ENCODE measurements at places on chromosomes 6 and 20.

GRCh38 chr20:25057234-25058050 is 497 bp downstream of the ACSS1 start:
- no peak for DNase-seq

DNA sequence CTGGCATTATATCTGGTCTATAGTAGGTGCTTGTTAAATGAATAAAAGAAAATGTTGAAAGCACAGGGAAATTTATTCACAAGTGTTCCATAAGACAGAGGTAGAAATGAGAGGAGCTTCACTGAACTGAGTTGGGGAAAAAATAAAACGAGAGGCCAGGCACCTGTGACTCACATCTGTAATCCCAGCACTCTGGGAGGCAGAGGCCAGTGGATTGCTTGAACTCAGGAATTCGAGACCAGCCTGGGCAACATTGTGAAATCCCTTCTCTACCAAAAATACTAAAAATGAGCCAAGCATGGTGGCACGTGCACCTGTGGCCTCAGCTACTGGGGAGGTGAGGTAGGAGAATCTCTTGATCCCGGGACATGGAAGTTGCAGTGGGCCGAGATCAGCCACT is 28.1 kb upstream of the IBTK start:
- no peak for DNase-seq

DNA sequence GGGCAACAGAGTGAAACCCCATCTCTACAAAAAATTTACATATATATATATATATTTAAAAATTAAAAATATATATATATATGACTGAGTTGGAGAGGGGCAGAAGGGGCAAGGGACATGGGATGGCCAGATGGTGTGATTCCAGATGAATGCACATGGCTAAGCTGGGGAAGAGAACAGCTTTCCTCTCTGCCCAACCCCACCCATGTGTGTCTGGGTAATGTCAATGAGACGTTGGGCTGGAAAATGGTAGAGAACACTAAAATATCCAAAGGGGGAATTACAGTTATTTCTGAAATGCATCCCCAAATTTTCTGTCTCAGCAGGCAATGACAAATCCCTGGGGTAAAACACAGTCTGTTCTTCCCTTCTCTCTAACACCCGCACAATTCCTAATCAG is 31.2 kb upstream of the CCND3 start:
- DNase-seq: no peak

- peak; percentile 17 for DNase-seq
Observed at GRCh38 chr6:132780770-132781371, 17.6 kb downstream of the SLC18B1 start.

DNA sequence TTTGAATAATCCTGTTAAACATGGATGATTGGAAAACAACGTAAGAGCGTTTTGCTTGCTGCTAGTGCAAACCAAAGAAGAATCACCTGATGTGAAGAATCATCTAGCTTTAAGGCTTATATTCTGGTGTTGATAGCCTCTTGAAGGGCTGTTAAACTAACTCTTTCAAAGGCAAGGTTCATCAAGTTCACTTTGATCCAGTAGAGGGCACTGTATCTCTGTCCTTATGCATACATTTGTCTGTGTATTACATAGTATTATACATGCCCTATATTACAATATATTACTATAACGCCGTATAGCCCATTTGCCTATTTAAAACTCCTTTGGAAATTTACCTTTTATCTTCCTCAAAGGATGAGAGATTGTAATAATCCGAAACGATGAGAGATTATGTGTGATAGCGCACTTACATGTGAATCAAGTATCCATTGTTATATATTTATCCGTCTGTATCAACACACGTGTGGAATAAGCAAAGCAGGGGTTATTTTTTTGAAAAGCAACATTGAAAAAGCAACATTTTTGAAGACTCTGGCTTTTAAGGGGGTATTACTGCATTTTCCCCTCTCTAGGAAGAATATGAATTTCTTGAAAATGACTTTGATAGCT is 50.8 kb upstream of the NRN1 start:
- DNase-seq: peak; percentile 5

DNA sequence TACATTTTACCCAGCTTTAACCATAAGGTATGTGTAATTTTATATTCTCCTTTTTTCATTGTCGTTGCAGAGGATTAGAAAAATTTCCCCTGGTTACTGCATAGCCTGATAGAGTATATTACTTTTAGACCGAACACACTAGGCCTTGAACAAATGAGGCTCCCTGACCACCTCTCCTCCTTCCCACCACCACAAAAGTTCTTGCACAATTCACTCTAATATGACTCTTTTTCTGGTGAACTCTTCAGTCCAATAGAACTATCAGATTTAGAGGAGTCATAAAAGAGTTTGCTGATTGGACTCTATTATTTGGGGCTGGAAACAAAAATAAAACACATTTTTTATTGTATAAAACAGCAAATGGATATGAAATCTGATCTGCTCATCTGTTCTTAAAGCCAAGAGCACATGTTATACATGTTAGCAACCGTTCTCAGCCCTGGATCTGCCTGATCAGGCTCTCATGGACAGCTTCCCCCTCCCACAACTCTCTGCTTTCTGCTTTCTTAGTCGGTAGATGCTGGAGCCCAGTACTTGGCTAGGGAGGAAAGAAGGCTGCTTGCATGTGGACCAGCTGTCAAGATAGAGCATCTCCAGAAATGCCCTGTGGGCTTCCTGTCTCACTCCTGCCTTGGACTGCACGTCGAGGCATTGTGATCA is 83.5 kb downstream of the CD164 start:
- DNase-seq: no peak

DNA sequence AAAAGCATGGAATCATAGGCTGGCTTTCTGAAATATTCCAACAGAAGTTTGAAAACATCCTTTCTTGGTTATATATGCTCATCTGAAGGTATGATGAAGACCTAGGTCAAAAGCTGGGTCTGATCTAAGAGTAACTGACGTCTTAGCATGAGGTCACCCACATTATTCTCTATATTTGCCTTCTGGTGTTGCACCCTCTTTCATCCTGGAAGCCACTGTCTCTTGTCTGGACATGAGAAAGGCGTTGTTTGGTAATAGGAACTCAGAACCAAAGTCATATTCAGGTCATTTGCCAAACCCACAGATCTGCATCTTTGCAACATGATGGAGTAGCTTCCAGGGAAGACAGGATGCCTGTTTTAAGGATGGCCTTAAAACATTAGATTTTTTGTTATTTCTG is 17.6 kb downstream of the GABRR1 start:
- no peak for DNase-seq

DNA sequence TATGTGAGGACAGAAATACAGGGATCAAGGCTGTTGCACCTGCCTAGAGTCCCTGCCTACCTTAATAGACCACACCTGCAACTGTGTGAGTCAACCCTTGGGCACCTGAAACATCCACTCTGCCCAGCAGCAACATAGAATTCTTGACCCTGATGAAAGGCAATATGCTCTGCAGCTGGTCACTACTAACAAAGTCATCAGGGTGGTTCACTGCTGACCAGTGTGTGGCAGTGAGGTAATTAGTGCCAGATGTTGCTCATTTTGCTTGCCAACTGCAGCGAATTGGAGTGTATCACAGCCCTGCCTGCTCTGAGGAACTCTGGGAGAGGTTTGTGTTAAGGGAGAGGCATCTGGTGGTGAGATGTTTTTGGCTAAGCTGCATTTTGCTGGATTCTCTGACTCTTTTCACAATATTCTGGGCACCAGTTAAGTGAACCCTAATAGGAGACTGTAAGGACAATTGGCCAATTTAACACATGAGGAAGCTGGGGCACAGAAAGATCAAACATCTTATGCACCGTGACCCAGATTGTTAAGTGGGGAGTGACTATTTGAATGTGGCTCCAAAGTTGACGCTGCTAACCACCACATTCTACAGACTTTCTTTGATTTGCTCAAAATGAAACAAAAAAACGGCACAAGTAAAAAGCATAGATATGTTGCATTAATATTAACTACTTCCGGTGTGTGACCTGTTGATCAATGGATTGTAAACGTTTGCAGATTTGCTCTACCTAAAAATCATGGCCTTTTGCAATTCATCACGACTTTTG is 61.9 kb upstream of the OPRM1 start:
- no peak for DNase-seq

DNA sequence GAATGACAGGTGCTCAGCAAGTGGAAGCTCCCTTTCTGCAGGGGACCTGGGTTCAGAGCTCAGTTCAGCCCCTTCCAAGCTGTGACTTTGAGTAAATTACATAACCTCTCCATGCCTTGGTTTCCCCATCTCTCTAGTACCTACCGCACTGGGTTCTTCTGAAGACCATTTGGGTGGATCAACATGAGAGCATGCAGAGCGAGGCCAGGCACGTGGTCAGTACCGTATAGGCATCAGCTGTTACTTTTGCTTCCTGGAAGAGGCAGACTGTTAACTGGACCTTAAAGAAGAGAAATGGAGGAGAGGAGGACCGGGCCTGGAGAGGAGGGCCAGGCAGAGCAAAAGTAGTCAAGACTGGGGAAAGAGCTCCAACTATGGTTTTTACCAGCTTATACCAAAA is 1.7 kb upstream of the MYLK2 start:
- no peak for DNase-seq

GRCh38 chr6:158324136-158324535 is 11.9 kb downstream of the TULP4 start:
- no peak for DNase-seq

- no peak for DNase-seq
Observed at GRCh38 chr20:38812182-38812581, 6.7 kb downstream of the PPP1R16B start.

GRCh38 chr6:83594941-83595340 is 82.6 kb downstream of the PRSS35 start:
- DNase-seq: no peak

- peak; percentile 40 for DNase-seq
Observed at GRCh38 chr20:56788671-56789610, 159.8 kb downstream of the TFAP2C start.

DNA sequence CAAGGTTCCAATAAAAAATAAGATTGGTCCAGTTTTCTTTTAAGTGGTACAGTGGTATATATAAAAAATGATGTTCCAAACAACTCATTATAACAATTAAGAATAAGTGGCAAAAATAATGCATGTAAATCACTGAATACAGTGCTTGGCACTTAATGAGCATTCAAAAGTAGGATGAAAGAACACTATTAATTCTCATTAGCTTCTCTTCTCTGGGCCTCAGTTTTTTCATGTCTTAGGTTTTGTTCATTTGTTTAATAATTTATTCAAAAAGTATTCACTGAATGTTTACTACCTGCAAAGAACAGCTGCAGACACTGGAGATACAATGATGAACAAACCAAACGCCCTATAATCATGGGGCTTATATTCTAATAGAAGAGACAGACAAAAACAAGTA is 21.1 kb downstream of the BCL2L1 start:
- no peak for DNase-seq

DNA sequence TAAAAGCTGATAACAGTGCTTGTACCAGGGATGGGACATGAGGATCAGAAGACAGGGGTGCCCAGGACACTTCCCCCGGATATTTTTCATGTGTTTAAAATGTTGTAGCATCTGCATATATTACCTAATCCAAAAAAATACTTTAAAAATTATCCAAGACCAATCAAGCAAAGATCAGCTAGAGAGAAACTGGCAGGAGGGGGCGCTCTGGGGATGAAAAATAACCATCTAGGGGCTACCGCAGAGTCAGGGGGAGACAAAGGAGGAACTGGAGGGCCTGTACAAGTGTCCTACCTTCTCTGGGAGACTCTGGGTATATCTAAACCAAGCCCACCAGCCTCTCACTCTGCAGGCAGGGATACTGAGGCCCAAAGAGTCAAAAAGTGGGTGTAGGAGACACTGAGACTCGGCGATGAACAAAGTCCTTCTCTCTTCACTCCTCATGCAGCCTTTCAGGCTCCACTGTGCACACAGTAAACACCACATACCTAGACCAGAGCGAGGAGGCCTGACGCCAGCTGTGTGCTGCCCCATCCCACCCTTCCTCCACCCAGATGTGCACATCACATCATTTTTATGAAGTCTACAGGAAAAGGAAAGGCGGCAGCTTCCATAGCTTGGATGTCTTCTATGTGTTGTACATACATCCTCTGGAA is 9.8 kb downstream of the RIMS4 start:
- DNase-seq: no peak

DNA sequence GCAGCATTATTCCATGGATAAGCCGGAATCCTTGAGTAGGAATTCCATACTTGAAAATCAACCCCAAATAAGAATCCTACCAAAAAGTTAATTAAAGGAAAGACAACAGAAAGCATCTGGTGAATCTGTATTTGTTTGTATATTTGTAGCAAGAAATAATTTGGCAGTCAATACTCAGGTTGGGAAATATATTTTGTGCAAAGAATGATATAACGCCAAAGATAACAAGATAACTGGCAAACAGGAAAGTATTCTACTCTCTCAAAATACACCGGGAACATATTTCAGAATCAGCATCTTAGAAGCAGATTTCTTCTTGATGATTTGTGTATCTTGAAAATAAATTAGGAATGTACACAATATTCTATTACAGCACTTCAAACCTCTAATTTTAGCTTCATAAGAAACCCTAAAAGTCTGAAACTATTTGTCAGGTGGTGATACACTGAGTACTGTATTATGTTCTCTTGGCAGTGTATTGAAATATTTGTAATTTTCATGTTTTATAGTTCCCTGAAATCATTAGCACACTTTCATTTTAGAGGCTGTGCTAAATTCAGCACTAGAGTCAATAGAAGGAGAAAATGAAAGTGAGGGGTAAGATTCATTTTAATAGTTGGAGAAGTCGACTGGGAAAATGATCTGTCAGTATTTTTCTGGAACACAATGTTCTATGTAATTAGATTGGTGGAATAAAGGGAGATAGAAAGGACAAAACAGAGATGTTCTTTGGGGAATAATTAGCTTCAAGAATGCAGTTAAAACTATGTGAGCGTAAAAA is 879.7 kb upstream of the GJE1 start:
- no peak for DNase-seq

Data from NCI-H226 (cell line).